ENCODE measurements at places on chromosomes 7 and 10.

DNA sequence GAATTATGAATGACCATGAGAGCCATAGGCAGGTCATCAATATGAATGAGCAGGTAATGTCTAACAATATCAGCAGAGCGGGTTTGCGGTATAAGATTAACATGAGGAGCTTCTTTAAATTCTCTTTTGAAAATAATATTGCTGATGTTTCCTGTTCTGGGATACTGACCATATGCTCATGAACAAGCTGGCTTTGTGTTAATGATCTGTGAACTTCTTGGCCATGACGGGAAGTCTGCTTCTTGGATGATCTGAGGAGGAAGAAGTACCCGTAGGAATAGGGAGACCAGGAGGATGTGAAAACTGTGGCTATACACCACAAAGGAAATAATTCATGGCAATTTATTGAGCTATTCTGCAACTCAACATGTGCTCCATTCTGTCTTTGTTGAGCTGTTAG is 38.6 kb downstream of the ITGA8 start:
- DNase-seq: no peak

- no peak for DNase-seq
Observed at GRCh38 chr10:127426746-127427145, 122.4 kb upstream of the NPS start.

GRCh38 chr10:123275136-123275564 is 120.9 kb downstream of the BUB3 start:
- no peak for DNase-seq

DNA sequence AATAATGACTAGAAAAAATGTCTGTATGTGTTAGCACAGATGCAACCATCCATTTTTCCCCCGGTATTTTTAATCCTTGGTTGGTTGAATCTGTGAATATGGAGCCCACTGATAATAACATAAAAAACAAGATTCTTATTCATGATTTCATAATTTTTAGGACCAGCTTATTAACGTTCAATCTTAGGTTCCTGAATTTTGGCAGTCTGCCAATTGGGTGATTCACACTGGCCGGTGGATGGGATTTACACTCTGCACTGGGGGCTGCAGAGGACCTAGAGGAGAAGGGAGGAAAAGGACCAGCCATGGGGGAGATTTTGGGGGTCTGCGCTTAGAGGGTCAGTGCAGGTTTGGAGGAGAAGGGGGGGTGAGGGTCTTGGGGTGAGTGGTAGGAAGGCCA is 327.9 kb downstream of the ACTR3B start:
- no peak for DNase-seq

DNA sequence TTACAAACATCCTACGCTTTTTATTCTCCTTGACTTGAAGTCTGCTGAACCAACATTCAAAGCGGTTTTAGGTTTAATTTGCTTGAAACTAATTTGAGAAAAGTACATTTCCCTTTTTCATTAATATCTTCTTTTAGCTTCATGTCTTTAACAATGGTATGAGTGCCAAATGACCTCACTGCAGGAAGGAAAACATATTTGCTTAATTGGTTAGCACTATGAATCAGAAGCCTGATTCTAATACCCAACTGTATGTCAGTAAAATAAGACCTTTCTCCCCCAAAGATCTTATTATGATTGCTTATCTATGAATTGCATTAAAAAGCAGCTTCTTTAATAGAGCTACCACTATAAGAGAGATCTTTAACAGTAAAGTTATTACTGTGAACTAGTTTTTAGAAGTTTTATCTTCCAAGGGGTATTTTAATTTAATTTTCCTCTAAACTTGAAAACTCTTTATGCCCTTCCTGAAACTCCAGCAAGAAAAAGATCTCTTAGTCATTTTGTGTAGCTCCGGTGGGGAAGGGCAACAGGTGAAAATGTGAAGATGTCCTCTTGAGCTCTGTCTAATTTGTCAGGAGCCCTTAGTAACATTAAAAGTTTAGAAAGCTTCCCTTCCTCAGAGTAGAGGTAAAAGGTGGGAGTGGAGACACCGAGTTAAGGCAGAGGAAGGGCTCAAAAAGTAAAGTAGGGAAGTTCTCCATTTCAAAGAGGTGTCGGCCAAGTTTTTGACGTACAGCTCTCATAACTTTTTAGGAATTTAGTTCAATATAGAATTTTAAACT is 6.1 kb downstream of the COL1A2 start:
- no peak for DNase-seq

GRCh38 chr7:68733219-68734153 is 864.8 kb upstream of the AUTS2 start:
- DNase-seq: no peak

DNA sequence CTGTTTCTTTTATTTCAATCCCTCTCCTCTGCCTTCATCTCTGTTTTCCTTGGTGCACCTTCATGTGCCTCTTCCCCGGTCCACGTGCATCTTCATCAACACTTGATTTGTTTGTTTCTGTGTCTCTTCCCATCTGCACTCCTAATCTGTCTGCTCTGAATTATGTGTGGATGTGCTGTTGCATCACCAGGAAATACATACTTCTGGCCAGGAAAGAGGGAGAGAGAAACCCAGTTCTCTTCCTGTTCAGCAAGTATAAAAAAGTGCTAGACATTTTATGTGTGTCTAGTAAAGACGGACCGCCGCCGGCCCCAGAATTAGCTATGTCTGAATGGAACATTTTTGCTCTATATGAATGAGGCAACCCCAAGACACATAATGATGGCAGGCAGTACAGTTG is 93.8 kb downstream of the CALD1 start:
- no peak for DNase-seq

DNA sequence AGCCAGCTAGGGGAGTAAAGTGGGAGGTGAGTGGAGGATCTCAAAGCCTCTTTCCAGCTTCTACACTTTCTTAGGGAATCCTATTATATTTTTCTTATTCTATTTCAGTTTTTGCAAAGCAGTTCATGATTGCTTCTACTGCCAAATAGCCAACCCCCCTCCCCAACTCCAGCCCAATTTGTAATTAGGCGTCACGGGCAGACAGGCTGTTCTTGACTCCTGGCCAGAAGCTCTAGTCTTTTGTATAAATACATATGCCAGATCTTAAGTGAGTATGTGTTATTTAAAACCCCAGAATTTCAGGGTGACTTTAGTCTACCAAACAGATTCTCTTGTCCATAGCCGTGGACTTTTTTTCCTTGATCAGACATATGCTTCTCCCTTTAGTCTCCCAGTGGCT is 255.2 kb downstream of the BUB3 start:
- DNase-seq: no peak

DNA sequence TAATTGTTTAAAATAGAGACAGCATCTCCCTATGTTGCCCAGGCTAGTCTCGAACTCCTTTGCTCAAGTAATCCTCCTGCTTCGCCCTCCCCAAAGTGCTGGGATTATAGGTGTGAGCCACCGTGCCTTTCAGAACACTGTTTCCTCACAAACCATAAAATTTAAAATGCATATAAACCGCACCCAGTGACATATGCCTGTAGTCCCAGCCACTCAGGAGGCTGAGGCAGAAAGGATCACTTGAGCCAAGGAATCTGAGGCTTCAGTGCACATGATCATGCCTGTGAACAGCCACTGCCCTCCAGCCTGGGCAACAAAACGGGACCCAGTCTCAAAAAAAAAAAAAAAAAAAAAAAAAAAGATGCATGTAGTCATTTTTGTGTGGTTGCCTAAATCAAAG is 36.8 kb downstream of the ACBD5 start:
- DNase-seq: no peak

DNA sequence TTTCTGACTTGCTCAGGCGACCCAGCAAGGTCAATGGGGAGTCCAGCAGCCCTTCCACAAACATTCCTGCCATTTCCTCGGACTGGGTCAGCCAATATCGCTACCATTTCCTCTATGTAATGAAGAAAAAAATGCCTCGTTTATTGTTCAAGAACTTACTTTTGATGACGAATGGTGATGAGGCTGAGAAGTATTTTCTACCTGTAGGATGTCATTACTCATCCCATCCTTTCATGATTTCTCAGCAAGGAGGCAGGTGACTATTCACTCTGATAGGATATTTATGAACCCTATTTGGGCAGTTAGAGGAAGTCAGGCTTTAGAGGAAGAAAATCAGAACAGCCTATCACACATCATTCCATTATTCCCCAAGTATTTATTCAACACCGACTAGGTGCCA is 178.6 kb downstream of the FANK1 start:
- no peak for DNase-seq

DNA sequence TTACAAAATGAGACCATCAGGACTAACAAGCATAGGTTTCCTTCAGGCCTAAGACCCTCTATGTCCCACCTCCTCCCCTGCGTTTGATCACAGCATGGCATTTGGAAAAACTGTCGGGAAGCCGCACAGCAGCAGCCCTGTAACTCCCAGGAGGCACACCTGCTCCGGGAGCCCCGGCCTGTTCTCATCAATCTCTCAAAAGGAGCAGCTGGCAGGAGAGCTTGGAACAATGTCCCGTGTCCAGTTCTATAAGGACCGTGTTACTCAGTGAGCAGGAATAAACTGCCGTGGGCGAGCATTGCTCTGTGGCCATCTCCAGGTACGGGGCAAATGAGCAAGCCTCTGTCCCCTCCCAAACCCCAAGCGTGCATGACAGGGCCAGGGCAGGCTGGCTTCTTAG is 236.9 kb downstream of the SFMBT2 start:
- no peak for DNase-seq

DNA sequence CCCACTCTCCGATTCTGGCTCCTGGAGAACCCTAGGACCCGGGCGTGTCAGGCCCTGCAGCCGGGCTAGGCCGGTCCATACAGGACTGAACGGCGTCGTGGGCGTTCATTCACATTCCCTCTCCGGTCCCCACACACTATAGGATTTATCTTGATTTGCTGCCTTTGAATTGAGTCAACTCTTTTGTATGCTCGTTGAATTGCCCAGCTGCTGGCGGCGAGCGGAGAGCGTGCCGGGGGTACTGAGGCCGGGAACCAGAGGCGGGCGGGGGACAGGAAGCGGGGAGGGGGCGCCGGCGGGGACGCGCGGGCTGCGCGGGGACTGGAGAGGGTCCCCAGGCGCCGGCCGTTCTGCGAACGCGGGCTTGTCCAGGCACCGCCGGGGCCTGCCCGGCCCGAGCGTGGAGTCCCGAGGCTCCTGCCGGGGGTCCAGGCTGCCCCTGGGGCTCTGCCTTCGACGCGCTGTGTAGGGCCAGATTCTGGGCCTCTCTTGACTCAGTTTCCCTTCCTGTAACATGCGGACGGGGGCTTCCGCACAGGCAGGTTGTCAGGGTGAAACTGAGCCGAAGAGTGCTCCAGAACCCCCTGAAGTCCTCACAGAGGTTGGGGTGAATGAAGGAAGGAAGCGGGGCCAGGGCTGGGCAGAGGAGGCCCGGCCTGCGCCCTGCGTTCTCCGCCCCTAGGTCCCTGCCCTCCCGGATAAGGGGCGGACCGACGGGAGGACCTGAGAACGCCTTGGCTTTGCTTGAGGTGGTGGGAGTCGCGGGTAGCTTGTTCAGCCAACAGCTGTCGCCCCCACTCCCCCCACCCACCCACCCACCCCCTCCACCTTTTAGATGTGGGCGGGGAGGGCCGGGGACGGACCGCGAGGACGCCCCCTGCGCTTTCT is 769 bp upstream of the ELFN1 start:
- DNase-seq: no peak

GRCh38 chr7:33918438-33919143 is 13.3 kb downstream of the BMPER start:
- DNase-seq: no peak

GRCh38 chr7:73879977-73880681 is 19.2 kb downstream of the TMEM270 start:
- no peak for DNase-seq

- DNase-seq: no peak
Observed at GRCh38 chr10:84424731-84425167, 96.4 kb downstream of the CCSER2 start.

DNA sequence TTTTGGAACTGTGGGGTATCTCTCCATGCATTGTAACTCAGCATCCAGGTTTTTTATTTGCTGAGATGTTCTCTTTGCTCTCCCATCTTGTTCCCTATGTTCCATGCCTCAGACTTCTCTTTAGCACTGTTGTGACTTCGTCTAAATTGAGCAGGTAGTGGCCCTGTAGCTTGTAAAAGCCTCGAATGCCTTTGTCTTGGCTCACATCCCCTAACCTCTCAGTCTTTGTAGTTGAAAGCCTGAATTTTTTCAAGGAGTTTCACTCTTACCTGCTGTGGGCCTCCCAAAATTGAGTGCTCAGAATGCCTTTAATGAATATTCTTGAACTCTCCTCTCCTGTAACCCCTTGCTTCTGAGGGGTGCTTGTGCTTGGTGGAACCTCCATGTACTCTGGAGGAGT is 1137.3 kb downstream of the REEP3 start:
- DNase-seq: no peak

DNA sequence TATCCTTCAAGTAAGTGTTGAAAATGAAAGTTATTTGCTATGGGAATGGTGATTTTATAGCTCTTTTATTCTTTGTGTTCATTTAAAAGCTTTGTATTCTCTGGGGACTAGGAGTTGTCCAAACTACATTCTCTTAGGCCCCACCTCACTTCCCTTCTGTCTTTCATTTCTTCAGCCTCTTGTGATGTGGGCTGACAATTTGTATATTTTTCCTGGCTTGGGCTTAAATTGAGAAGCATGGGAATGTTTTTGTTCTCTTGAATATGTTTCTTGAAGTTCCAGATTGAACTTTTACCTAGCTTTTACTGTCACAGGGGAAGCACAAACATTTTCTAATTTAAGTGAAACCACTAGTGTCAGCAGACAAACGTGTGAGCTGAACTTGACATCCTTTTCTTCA is 27.9 kb downstream of the BBS9 start:
- no peak for DNase-seq

DNA sequence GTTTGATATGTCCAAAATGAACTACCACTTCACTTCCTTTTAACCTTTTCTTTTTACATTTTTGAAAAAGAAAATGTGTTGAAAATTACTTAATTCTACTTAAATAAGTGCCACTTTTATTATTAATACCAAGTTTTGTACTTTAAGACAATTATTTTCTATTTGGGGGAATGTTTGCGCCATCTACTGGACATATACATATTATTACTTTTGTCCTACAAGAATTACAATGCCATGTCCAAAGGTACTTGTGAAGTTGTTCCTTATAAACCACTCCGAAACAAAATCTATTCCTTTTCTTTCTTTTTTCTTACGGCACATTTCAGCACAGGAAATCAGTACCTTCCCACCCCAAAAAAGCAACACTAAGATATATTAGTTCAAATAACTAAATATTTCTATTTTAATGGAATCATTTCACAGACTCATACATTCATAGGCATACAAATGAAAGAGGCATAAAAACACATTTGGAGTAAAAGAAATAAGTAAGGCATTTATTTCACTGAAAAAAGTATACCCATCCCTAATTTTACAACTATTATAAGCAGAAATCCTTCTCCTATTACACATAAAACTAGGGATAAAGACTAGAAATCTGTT is 169.9 kb downstream of the RNF133 start:
- DNase-seq: no peak

DNA sequence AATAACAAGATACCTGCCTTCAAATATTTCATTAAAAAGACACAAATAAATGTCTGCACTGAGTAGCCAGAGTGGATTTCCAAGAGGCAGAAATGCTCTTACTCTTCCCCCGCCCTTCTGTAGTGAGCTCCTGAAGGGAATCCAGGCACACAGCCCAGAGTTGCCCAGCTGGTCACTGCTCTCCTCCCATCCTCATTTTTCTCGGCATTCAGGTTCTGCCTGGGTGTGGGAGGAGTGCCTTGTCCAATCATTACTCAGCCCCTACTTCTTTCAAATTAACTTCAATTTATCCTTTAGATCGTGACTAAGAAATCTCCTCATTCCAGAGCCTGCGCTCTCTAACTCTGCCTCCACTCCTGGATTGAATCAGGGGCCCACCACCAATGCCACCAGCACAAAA is 12.2 kb downstream of the CCDC6 start:
- no peak for DNase-seq
